ENCODE measurements at places on chromosomes 12 and 14.

GRCh38 chr14:69288011-69288771 lies 28.2 kb downstream of the GALNT16 start:
- no peak for DNase-seq

DNA sequence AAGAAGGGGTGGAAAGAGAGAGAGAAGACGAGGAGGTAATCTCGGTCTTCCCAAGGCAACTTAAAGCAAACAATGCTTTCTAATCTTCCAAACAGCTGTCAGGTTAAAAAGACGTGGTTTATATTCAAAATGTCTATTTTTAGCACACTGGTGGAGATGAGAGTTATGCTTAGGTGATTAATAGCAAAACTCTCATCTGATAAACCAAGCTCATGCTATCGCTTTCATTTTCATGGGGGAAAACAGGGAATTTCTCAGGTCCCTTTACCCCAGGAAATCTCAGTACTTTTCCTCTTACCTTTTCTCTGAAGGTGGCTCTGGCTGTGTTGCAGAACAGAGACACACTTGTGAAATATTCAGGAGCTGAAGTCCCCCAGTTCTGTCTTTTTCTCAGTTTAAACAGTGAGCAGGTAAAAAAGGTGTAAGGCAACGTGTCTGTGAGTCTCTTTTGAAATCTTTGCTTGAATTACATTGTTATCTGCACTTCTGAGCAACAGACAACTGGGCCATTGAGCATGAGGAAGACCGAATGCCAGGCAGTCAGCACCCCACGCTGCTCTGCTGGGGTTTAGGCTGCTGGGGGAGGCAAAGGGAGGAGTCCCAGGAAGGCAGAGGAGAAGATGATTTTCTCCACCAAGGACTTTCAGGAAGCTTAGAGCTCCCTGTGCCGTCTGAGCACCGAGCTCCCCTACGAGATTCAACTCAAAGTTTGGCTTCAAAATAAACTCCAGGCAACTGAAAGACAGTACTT lies 759.3 kb downstream of the BCL11B start:
- DNase-seq = no peak

DNA sequence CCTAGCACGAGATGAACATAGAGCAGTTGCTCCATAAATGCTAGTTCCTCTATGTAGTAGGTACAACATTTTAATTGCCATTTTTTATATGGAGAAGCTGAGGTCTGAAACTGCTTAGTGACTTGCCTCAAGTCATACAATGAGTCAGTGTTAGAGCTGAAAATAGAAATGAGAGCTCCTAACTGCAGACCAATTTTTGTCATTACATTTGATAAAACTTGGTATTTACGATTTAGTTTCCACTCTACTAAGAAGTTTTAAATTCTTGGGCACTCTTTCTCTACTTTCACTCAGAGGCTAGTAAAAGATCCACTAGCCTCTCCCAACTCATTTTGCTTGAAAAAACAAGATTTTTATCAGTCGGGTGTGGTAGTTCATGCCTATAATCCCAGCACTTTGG lies 8.1 kb upstream of the TMED10 start:
- no peak for DNase-seq

DNA sequence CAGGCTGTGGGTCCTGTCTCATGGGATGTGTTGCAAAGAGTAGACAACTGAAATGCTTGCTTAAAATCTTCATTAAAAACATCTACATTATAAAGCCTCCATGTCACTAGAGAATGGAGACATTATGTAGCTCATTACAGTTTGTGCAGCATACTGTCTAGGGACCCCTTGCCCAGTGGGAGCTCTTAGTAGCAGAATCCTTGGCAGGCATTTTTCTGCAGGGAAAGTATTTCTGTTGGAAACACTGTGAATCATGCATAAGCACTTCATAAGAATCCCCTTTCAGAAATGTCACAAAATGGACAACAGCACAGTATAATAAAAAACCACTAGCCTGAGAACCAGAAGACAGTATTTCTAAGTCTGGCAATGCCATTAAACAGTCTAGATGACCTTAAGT lies 174.3 kb downstream of the MGAT4C start:
- DNase-seq = no peak

GRCh38 chr12:5689773-5690172 lies 255.3 kb downstream of the ANO2 start:
- no peak for DNase-seq

- DNase-seq = no peak
Observed at GRCh38 chr12:14975457-14975856, 2.6 kb downstream of the PDE6H start.

- no peak for DNase-seq
Observed at GRCh38 chr12:71562676-71563595, 100.7 kb downstream of the ZFC3H1 start.

DNA sequence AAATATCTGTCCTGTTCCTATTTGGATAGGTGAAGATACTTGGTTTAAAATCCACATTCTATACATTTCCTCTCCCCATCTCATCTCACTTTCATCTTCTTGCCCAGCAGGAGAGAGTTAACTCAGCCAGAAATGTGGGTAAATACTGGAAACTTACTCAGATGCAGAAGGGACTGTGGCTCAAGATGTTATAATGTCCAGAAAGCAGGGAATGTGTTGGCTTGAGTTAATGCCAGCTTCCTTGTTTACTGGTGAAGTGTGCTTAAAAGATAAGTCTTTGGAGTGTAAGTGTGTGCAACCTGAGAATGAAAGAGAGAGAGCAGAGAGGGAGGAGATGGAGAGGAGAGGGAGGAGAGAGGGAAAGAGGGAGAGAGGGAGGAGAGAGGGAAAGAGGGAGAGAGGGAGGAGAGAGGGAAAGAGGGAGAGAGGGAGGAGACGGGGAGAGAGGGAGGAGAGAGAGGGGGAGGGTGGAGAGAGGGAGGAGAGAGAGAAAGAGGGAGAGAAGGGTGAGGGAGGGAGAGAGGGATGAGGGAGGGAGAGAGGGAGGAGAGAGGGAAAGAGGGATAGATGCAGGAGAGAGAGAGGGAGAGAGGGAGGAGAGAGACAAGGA lies 22.0 kb upstream of the SNRPF start:
- DNase-seq = no peak

- no peak for DNase-seq
Observed at GRCh38 chr12:78155546-78155945, 324.9 kb downstream of the NAV3 start.

Measured in stimulated activated CD8-positive, alpha-beta memory T cell treated with anti-CD3 and anti-CD28 coated beads, Interleukin-7, amount 100 ng/mL, for 1 hour (primary cell).